ENCODE measurements at places on chromosomes 11 and 22. TPM values are rescaled to one million over a fixed set of nuclear protein-coding genes. Genes with fewer than 3 reads are reported as not detected.
A peak's percentile ranks its signal among the peaks of the same experiment; 100 is the strongest.

DNA sequence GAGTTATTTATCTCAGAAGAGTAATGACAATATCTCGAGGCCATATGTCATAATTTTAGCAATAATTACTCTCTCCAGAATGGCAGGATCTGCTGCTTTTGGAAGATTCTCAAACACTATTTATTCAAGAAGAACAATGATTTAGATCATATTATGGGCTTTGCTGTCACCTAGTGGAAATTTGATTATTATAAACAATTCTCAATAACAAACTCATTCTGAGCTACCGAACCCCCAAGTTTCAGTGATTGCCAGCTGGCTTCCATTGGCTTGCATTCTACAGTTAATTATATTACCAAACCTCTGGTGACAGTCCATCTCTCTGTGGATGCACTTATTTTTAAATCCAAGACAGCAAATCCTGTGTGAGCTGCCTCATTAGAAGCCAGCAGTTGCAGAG is 27.9 kb upstream of the SLC36A4 start:
- peak; percentile 37 for DNase-seq

The MRGPRE gene
- total RNA-seq: not detected

The ABTB2 gene
- 3.3 TPM for total RNA-seq

The OTOG gene
- total RNA-seq: not detected

All from SK-MEL-5 (cell line).